ENCODE measurements at places on chromosomes 13 and 19.
A peak's percentile ranks its signal among the peaks of the same experiment; 100 is the strongest.

- no peak for DNase-seq
These were observed 12.2 kb upstream of the NFIX start for GRCh38 chr19:12983091-12983490.

- no peak for DNase-seq
These were observed 2.9 kb upstream of the ATP11A start for GRCh38 chr13:112686987-112687386.

GRCh38 chr19:3359919-3360420 lies 6.4 kb upstream of the NFIC start:
- no peak for DNase-seq

DNA sequence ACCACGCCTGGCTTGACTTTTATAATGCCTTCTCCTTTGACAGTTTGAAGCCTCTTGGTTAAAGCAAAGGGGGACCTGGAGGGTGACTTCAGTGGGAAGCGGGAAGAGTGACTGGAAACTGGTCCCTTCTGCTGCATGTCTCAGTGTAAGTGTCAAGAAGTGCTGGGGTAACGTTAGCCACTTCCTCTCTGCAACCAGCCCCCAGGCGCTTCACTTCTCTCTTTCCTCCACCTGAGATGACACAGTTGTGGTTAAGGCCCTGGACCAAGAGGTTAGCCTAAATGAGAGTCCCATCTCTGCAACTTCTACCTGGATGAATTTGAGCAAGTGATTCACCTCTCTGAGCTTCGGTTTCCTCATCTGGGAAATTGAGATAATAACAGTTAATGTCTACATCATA lies 16.3 kb downstream of the LEUTX start:
- no peak for DNase-seq

DNA sequence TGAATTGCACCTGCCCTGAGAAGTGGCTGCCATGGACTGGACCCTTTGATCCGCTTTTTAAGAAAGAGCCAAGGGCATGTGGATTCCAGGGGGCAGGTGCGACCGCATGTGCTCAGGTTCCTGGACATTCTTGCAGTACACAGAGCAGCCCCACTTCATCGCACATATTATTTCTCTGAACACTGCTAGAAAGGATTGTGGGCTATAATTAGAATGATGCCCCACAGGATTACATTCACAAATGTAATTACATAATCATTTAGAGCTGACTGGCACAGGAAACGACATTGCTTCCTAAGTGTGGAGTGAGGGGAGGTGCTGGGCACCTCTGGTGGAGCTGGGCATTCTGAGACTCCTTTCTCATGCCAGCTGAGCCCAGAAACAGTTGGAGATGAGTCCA lies 37.5 kb upstream of the VSTM2B start:
- DNase-seq = no peak

DNA sequence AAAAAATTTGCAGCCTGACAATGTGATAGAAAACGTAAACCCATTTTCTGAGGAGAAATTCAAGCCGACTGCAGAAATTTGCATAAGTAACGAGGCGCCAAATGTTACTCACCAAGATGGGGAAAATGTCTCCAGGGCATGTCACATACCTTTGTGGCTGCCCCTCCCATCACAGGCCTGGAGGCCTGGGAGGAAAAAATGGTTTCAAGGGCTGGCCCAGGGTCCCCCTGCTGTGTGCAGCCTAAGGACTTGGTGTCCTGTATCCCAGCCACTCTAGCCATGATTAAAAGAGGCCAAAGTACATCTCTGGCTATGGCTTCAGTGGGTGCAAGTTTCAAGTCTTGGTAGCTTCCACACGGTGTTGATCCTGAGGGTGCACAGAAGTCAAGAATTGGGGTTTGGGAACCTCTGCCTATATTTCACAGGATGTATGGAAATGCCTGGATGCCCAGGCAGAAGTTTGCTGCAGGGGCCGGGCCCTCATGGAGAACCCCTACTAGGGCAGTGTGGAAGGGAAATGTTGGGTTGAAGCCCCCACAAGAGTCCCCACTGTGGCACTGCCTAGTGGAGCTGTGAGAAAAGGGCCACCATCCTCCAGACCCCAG lies 1842.3 kb downstream of the PCDH9 start:
- DNase-seq = no peak

GRCh38 chr19:20279516-20279915 lies 112.5 kb downstream of the ZNF486 start:
- DNase-seq = no peak

DNA sequence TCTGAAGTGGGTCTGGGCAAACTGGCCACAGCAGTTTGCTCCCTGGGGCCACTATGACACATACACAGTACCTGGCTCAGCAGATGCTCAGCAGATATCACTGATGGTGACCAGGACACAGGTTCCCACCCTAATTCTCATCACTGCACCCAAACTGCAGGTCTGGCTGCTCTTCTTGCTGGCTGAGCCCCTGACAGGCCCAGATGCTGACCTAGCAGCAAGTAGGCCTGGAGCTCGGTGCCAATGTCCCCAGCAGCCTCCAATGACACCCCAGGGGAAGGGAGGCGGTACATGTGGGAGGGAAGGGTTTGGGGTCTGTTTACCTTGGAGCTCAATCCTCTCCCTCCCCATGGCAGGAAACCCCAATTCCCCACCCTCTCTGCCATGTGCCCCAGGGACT lies 5.1 kb downstream of the UBE2S start:
- DNase-seq = peak; percentile 34

- no peak for DNase-seq
These were observed 23.3 kb downstream of the PRR12 start for GRCh38 chr19:49614096-49614833.

GRCh38 chr13:106963151-106963550 lies 395.2 kb upstream of the ARGLU1 start:
- DNase-seq = no peak

DNA sequence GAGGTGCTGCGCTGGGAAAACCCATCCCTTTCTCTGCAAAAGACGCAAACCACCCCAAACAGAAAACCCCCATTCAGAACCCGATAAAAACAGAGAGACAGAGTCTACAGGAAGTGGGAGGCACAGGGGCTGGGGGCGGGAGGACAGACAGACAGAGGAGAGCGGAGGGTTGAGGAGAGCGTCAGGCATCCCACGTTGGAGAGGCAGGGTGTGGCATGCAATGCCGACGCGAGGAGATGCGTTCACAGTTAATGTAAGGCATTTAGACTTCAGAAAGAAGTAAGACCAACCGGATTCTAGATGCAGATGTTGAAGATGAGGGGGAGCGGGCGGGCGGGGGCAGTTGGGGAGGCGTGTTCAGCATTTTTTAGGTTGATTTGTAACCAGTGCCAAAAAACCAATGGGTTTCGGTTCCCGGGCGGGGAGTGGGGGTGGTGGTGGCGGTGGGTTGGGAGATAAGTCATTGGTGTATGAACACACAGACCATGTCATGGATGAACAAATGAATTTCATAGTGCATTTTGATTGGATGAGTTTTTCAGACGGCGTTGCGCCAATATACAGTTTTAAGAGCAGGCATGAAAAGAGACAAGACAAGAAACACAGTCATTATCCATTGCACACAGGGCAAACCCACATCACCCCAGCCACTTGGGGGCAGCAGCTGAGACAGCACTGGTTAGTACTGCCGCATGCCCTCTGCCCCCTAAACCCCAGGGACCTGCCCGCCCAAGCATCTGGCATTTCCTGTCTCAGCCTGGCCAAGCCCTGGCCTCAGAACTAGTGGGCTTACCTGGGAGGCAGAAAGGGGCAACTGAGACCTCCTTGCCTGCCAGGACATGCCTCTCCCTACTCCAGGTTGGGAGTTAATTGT lies 91.3 kb downstream of the IER2 start:
- no peak for DNase-seq

GRCh38 chr19:38142176-38143035 lies 81.6 kb downstream of the DPF1 start:
- peak; percentile 15 for DNase-seq

DNA sequence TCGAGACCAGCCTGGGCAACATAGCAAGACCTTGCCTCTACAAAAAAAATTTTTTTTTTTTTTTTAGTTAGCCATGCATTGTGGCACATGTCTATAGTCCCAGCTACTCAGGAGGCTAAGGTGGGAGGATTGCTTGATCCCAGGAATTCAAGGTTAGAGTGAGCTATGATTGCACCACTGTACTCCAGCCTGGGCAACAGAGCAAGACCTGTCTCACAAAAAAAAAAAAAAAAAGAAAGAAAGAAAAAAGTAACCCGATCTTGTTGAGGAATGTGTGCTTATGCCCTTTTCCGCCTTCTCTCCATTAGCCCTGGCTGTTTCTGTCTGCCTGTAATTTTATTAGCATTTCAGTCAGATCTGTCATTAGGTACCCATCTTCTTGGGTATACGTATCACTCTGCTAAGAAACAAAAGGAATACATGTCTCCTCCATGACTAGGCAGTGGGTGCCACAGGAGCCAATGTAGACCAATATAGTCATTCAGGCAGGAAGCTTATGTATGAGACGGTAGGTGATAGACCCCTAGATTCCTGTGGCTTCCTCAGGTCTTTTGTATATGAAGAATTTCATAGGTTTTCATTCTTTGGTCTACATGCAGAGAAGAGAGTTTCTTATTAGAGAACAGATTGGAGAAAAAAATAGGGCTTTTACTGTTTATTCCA lies 59.6 kb upstream of the NPAS1 start:
- no peak for DNase-seq

GRCh38 chr19:40549007-40549708 lies 27.5 kb upstream of the SHKBP1 start:
- DNase-seq = peak; percentile 66

- peak; percentile 67 for DNase-seq
These were observed 310.9 kb downstream of the ZNF536 start for GRCh38 chr19:30682999-30683536.

- no peak for DNase-seq
These were observed 426.1 kb upstream of the KLF12 start for GRCh38 chr13:74560325-74560724.

- DNase-seq = no peak
These were observed 27.7 kb downstream of the ZNF461 start for GRCh38 chr19:36638862-36639510.

- DNase-seq = no peak
These were observed 67.9 kb upstream of the FRY start for GRCh38 chr13:31963631-31964030.

DNA sequence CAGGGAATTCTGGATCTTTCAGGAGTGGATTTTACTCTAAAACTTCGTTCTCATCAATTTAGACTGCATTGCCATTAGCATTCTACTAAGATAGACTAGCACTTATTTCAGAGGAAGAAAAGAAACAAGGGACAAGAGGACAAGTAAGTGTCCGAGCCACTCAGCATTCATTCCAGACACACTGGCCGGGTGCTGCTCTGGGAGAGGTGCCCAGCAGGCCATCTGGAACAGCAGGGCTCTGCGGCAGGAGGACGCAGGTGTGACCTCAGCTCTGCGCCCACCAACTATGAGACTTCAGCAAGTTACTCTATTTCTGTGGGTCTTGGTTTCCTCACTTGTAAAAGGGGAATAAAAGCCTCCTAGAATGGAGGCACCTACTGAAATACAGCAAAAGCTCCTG lies 4.2 kb downstream of the EPS15L1 start:
- no peak for DNase-seq

DNA sequence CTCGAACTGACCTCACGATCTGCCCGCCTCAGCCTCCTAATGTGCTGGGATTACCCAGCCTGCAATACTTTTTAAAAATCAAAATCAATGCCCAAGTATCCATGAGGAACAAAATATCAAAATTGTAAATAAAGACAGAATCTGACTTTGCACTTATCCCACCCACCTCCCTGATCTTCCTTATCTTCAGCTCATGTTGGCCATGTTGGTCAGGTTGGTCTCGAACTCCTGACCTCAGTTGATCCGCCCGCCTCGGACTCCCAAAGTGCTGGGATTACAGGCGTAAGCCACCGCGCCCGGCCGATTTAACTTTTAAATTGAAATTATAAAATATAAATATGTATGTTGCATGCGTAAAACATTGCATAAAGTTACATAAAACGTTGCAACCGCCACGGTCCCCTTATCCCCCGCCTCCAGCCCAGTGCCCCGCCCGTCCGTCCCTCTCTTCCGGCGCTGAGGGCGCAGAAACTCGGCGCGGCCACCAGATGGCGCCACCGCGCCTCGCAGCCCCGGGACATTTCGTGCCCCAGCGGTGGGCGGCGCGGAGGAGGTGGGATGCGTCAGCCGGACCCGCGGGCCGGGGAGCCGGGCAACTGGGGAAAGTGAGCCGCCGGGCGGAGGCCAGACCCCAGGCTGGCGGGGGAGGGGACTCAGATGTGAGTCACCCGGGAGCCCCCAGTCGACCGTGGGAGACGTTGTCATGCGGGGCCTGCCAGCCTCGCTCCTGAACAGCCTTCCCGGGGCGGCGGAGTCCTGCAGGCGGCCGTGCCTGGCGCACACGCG lies 1.5 kb upstream of the GADD45B start:
- peak; percentile 92 for DNase-seq

DNA sequence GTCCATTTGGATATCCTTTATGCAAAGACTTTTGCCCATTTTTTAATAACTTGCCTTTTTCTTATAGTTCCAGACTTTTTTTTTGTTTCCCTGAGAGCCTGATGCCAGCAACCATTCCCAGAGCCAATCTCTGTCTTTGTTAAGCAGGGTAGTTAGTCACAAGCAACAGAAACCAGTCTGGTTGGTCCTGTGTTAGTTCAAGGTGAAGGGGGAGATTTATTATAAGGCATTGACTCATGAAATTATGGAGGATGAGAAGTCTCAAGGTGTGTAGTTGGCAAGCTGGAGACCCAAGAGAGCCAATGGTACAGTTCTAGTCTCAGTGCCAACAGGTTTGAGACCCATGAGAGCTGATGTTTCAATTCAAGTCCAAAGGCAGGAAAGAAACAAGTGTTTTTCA lies 33.0 kb downstream of the GPR12 start:
- DNase-seq = no peak

DNA sequence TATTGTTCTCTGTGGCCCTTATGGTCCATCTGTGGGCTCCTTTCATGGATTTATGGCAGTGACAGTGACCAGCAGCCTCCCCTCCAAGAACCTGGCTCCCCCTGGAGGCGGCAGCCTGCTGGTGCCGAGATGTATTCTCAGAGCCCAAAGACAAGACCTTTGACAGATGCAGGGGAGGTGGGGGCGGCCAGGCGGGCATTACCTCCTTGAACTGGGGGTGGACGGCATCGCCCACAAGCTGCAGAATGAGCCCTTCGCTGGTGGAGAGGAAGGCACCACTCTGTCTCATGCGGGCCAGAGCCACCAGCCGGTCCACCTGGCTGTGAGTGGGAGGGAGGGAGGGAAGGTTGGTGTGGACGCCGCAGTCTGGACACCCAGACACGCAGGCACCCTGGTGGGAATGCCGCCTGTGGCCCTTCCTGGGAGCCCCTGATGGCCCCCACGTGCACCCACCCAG lies 6.6 kb downstream of the ISOC2 start:
- peak; percentile 34 for DNase-seq

DNA sequence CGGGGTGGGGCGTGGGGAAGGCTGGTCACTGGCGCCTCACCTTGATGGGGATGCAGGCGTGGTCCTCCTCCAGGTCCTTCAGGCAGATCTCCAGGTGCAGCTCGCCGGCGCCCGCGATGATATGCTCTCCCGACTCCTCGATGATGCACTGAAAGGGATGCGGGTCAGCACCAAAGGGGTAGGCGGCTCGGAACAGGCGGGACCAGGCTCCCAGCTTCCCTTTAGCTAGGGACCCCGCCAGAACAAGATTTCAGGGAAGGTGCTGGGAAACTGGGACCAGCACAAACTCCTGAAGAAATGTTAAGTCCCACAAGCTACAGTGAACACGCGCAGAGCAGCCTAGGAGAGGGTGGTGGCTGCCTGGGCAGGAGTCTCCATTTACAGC lies 6.0 kb downstream of the EEF2 start:
- no peak for DNase-seq
